ENCODE measurements at places on chromosomes 13 and 19.

- DNase-seq = no peak
Observed at GRCh38 chr19:41031916-41032315, 40.8 kb downstream of the CYP2B6 start.

DNA sequence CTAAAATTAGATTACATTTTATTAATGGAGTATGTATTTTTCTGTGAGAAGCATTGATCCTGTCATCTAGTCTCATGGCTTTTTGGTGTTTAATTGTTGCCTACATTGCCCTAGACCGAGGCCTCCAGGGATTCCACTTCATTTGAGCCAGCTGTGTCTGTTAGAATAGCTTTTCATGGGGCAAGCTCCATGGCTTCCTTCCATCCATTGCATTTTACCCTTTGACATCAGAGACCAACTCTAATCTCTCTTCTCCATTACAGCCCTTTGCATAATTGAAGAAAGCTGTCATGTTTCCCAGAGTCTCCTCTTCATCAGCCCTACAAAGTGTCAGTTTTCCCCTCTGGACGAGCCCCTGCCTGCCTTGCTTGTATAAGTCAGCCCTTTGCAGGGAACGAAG is 70.6 kb downstream of the MTUS2 start:
- DNase-seq = no peak

GRCh38 chr13:71786875-71787274 is 80.1 kb downstream of the DACH1 start:
- DNase-seq = no peak

GRCh38 chr13:71522941-71523526 is 344.0 kb downstream of the DACH1 start:
- DNase-seq = no peak

DNA sequence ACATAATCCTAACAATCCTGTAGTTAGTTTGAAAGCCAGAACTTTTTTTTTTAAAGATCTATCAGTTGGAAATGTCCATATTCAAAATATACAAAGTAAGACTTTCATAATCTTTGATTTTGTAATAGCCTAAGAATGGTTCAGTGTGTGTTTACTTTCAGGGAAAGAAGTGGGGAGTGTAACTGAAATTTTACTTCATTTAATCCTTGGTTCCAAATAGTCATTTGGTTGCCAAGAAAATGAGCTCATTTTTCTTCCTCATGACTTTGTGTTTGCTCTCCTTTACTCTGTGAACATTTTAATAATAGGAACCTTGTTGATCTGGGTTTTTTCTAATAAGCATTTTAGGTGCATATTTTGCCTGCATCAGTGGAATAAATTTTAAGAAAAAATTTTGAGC is 278.8 kb downstream of the SLITRK6 start:
- DNase-seq = no peak

DNA sequence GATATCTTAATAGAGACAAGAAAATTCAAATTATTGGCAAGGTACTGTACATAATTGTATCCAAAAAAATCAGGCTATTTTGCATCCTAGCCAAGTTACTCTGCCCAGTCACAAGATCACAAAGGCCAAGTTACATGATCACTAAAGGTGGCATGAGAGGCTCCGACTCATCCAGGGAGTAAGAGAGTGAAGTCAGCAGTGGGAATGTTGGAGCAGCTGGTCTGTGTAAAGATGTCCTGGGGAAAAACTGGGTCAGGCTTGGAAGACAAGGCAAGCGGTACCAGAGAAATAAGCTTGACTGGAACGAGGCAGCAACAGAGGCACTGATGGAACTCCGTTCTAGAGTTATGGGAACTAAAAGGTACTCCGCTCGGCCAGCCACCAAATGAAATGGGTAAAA is 50.2 kb upstream of the PSG2 start:
- DNase-seq = no peak

DNA sequence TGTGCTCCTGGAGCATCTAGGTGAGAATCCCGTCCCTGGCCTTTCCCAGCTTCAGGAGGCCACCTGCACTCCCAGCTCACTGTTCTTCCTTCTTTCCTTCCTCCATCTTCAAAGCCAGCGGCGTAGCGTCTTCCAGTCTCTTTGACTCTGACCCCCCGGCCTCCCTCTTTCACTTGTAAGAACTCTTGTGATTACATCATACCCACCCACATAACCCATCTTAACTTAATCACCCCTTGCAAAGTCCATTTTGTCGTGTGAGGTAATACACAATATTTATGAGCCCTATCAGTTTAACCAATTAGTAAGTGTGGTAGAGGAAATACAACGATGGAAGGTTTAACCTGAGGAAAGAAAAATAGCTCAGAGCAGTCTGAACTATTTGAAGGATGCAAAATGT is 4.6 kb upstream of the CDC16 start:
- DNase-seq = no peak

- DNase-seq = no peak
Observed at GRCh38 chr19:43318796-43319314, 34.6 kb upstream of the CD177 start.

DNA sequence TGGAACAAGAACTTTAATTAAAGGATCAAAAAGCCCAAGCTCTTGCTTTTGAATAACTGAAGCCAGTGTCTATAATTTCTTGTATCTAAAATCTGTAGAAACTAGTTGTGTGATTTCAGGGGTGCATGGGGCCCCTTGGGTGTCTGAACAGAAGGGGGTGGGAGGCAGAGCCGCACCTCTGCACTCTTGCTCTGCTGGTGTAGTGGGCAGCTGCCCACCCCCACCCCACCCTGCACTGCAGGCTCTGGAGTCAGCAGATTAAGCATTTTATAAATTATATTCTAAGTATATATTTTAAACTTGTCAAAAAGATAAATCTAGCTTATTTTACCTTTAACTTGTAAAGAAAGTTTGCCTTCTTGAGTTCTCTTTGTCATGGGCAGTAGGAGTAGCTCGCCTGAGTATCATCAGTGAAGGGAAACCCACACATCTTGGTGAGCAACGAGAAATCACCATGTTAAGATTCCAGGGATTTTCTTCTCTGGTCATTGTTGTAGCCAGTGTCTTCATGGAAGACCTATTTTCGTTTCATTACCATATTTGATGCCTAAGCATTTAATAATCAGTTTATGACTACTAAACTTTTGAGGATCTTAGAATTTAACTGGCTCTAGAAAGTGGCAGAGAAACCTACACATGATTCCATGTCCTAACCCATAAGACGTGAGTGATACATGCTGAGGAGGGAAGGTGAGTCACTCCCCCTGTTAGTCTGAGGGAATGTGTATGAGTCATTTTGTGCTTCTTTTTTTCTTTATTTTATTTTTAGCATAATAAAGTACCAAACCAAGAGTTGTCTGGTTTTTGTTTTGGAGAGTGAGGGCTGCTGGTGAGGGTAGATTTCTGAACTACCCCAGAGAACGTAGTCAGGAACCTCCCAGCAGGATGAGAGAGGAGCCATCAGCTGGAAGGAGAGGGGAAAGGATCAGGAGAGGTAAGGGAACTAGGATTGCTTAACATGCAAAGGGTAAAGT is 7.7 kb downstream of the UBE2L5 start:
- DNase-seq = peak; percentile 60

- peak; percentile 44 for DNase-seq
Observed at GRCh38 chr13:49791711-49792549, 552 bp downstream of the KPNA3 start.

- no peak for DNase-seq
Observed at GRCh38 chr13:41970022-41970421, 9.1 kb upstream of the VWA8 start.

DNA sequence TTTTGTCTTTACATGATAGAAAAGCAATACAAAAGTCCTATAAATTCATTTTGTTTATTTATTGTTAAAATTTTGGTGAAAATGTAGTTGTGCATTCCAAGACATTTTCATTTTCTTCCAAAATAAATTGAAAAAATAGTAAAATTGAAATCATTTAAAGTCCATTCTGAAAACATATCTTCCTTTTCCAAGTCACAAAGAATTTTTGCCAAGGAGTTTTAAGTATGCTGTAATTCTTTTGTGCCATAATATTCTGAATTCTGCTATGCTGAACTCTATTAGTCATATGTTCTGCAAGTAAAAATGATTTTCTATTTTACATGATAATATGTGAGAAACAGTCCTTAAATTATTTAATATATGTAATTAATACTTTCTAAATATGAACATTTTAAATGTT is 879.6 kb upstream of the SLC10A2 start:
- no peak for DNase-seq

DNA sequence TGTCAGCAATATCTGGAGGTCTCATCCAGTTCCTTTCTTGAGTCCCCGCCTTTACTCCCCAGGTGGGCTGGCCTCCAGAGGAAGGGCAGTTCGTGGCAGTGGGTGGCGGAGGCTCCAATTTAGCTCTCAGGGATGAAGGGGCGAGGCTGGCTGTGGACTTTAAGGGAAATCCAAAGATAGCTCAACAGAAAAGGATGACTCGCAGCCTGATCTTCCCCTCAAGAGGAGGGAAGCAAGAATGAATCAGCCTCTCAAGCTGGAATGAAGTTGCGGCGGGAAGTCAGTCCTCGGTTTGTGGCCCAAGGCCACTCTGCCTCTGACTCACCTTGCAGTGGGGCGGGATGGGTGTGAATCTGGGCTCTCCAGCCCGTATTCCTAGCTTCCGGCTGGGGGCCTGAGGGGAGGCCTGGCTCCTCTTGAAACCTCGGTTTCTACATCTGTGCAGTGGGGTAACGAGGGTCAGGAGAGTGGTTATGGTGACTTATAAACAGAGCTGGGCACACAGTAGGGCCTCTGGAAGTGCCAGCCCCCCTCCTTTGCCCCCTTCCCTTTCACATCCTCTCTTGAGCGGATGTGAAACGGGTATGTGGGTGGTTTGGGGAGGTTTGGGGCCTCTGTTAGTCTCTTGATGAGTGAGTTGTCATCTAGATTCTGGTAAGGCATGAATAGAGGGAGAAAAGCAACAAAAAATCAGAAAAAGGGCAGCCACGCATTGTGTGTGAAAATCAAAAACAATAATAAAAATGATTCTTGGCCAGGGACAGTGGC is 10.5 kb upstream of the SMG9 start:
- DNase-seq = peak; percentile 91

DNA sequence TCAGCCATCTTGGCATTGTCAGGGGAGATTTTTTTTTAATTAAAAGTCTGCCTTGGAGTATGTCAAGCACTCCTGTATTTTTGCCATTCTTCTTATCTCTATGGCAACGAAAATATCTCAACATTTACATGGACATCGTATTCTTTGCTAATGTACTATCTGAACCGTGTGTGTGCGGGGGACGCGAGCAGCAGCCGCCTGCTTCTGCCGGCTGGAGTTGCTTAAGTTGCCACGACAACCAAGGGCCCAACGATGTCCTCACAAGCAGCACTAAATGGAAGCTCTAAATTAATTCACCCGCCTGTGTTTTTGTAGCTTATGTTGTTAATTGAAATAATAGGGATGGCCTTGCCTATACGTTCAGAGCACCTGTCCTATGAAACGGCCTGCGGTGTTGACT is 309.5 kb downstream of the TEX29 start:
- no peak for DNase-seq

DNA sequence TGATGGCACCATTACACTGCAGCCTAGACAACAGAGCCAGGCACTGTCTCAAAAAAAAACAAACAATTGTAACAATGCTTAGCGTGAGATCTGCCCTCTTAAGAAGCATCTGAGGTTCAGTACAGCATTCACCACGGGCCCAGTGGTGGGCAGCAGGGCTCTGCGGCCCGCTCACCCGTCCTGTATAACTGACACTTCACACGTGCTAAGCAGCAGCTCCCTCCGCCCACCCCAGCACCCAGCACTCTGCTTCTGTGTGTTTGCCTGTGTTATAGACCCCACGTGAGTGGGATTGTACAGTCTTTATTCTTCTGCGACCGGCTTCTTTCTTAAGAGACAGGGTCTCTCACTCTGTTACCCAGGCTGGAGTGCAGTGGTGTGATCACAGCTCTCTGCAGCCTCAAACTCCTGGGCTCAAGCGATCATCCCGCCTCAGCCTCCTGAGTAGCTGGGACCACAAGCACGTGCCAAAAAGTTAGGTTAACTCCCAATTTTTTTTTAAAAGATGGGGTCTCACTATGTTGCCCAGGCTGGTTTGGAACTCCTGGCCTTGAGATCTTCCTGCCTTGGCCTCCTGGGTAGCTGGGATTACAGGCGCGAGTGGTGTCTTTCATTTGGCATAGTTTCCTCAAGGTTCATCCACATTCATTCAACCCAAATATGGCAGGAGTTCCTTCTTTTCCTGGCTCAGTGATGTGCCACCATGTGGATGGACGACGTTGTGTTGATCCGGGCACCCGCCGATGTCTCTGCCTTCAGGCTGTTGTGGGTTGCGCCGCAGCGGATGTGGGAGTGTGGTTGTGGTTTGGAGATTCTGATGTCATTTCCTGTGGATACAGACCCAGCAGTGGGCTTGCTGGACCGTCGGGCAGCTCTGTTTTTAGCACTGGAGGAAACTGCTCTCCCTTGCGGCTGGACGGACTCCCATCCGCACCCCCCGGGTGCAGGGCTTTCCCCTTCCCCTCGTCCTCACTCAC is 170.0 kb downstream of the KDM4B start:
- DNase-seq = peak; percentile 63

GRCh38 chr13:79935121-79935520 is 405.8 kb downstream of the SPRY2 start:
- no peak for DNase-seq

DNA sequence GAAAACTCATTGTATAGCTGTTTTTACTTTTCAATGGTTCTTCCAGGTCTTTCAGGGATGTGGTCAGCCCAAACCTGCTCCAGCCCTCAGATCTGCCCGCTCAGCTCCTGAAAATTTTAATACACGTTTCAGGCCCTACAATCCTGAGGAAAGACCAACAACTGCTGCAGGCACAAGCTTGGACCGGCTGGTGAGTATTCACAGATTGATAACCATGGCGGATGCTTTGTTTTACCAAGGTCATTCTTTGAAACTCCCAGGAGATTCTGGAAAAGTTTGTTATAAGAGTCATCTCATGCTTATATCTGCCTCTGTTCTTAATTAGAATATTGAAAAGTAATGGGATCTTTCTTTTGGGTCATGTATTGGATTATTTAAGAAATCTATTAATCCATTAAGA is 173.5 kb downstream of the DCT start:
- DNase-seq = no peak

DNA sequence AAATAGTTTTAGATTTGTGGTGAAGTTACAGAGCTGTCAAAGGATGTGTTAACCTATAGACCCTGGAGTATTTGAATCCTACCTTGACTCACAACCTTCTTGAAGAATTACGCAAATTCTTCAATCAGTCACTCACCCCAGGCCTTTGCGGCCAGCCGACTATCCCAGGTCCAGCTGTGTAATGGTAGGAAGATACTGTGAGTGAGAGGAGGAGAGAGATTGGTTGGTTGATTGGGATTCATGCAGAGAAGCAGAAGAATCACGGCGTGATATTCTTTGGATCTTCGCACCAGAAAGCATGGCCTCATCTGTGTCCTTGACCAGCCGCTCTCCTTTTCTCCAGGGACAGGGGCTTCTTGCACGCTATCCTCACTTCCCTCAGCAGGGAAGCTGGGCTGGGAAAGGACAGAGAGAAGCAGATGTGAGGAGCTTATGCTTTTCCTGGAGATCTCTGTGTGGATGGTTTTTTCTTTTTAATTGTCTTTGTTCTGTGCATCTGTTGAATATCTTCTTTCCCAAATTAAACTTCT is 249.1 kb downstream of the GGACT start:
- no peak for DNase-seq

- DNase-seq = no peak
Observed at GRCh38 chr13:43448605-43449336, 338.0 kb downstream of the ENOX1 start.

- no peak for DNase-seq
Observed at GRCh38 chr13:28526876-28527275, 31.9 kb upstream of the FLT1 start.

- DNase-seq = no peak
Observed at GRCh38 chr19:22335716-22336115, 49.5 kb downstream of the ZNF729 start.

Measured in urothelium cell line (cell line).